Amygdala (tissue), 56 donors: ENCODE measurements at places on chromosomes 1 and 21.

DNA sequence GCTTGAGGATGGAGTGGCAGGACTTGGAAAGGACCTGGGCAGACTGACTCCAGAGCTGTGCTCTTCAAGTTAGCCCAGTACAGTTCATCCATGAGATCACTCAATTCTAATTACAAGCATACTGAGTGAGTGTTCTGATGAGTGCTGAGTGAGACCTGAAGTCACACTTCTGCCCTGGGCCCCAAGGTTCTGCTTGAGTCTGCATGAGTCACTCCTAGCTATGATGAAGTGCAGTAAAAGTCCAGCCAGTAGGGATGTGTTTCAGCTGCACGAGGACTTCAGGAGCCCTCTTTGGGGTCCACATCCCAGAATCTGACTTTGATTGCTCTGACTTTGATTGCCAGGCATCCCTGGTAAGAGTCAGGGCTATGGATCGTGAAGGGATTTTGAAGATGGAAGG is 35.8 kb downstream of the PLEKHA6 start:
- DNase-seq, result no peak

- DNase-seq, result no peak
Observed at GRCh38 chr1:147892216-147892615, 10.4 kb upstream of the GJA8 start.

DNA sequence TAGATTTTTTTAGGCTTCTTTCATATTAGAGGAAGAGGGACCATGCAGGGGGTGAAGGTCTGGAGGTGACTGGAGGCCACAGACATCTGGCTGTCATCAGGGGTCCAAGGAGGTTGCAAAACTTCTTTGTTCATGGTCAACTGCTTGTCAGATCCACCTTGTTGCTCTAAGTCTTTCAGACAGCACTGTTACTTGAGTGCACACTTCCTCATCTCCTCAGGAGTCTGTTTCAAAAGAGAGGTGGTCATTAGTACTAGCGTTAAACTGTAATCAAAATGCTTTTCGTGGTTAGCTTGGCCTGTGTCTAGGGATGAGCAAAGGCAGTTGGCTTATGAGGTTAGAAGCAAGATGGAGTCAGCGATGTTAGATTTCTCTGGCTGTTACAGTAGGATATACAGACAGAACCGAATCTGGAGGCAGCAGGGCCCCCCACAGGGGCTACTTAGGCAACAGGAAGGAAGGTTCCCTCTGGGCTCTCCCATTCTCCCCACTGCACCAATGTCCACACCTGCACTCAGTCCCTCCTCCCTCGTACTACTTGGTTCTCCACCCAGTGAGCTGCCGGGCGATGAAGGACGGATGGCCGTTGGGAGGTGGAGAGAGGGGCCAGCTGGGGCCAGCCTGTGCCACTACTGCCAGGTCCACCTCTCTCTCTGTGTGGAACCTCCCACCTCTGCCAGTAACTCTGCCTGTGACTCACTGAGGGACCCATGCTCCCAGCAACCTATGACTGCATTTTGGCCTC is 57.2 kb downstream of the TOR1AIP2 start:
- no peak for DNase-seq

DNA sequence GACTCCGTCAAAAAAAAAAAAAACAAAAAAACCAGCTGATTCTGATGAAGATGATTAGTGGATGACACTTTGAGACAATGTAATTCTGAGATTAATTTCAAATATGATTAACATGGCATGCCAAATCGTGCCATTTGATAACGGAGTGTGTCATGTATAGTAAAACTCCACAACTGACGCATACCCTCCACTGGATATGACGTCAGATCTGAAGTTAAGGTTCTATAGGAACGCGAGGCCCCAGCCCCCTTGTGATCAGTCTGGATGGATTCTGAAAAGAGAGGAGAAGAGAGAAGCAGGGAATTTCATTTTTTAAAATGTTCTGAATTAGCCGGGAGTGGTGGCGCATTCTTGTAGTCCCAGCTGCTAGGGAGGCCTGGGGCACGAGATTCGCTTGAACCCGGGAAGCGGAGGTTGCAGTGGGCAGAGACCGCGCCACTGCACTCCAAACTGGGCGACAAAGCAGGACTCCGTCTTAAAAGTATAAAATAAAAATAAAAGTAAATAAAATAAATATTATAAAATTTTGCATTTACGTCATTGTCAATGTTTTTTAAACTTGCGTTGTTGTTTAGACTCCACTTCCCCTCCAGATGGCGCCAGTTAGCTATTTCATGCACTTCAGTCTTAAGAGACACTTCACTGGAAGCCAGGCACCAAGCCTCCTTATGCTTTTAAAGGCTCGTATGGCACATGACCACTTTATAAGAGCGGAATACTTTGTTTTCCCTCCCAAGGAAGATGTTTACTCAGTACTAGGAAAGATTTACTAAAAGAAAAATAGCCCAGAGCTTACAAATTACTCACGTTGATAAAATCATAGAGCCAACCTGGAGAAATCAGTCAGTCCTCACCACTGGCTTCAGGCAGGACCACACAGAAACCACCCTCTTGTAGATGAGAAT is 65.5 kb downstream of the UBE2U start:
- no peak for DNase-seq

DNA sequence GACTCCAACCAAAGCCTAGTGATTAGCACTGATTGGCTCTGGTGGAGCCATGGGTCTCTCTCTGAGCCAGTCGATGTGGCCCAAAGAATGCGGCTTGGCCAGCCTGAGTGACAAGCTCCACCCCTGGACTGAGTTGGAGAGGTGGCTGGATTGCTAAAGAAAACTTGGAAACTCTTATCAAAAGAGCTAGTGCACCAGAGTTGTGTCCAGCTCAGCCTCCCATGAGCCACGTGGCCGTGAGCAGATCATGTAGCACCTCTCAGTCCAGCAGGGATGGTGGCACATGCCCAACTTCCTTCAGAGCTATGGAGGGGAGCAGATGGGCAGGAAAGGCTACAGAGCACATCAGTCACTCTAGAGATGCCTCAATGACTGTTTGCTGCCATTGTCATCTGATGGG is 142.8 kb upstream of the VAMP3 start:
- DNase-seq, result no peak

GRCh38 chr1:226001963-226002666 is 3.0 kb upstream of the SDE2 start:
- DNase-seq, result no peak

DNA sequence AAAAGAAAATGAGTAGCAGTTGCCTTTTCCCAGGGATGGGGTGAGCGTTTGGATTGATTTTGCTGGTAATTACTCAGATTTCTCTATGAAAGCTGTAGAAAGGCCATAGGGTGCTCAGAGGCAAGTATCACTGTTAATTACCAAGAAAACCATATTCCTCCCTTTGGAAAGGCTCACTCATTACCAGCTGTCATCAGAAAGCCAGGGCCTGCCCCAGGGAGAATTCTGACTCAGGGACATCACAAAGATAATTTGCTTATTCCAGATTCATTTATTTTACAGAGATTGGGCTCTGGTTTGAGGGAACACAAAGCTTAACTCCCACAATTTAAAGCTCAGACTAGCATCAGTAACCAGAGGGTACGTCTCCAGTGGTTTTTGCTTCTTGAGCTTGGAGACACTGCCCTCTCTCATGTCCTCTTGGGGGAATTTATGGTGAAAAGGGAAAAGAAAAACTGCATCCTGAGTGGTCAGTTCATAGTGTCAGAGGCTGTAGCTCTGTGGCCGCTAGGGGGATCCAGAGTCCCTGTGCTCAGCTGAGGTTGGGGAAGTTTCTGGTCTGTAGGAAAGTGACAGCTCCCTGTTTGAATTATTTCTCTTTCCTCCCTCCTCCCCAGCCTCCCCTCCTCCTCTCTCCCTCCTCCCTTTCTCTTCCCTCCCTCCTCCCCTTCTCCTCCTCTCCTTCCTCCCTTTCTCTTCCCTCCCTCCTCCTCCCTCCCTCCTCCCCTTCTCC is 204.3 kb downstream of the KCNJ6 start:
- DNase-seq, result no peak

DNA sequence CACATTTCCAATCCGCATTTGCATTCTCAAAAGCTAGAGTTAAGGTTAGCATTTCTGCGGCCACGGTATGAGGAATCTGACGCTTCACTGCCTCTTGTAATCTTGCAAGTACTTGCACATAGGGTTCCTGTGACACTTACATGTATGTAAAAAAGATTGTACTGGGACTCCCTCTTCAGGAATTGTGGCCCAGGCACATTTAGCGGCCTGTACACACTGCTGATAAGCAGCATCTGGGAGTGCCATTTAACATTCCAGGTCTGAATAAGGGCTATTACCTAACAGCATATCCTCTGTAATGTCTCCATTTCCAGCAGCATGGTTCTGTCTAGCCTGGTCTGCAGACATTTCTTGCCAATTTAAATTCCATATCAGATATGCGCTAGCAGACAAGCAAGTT is 75.7 kb downstream of the AXDND1 start:
- DNase-seq, result no peak

DNA sequence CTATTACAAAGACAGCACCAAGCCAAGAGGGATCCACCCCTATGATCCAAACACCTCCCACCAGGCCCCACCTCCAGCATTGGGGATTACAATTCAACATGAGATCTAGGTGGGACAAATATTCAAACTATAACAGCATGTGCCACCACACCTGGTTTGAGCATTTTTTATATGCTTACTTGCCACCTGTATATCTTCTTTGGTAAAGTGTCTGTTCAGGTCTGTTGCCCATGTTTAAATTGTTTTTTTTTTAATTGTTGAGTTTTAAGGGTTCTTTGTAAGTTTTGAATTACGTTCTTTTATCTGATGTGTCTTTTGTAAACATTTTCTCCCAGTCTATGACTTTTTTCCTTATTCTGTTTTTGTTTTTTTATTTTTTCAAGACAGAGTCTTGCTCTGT is 83.4 kb downstream of the LRIG2 start:
- no peak for DNase-seq

GRCh38 chr1:79323239-79324025 is 316.9 kb upstream of the ADGRL4 start:
- no peak for DNase-seq

GRCh38 chr1:208179961-208180409 is 64.2 kb downstream of the PLXNA2 start:
- DNase-seq, result no peak

DNA sequence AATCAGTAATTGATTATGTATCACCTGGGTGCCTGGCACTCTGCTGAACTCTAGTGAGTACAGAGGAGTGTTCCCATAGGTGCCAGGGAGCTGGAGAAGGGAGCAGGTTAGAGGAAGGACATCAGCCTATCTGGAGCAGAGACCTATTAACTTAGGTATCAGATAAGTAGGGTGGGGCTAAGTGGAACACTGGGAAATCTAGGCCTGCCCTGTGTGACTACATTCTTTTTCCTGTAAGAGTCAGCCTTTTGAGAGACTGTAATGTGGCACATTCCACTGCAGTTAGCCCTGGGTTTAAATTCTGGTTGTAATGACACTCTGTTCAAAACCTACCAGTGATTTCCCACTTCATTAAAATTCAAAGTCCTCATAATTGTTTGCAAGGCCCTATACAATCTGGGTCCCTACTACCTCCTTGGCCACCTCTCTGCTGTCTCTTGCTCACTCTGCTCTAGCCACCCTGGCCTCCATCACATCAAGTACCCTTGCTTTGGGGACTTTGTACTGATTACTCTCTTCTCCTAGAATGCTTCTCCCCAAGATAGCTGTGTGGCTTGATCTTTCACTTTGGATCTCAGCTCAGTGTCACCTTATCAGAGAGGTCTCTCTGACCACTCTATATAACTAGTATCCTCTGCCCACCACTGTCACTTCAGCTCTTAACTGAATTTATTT is 12.9 kb downstream of the STX12 start:
- no peak for DNase-seq

GRCh38 chr1:2875707-2876561 is 74.4 kb upstream of the TTC34 start:
- peak; percentile 18 for DNase-seq

- DNase-seq, result no peak
Observed at GRCh38 chr1:100050139-100050538, 80.3 kb downstream of the SLC35A3 start.

- DNase-seq, result no peak
Observed at GRCh38 chr1:119631086-119631432, 17.0 kb downstream of the ZNF697 start.

DNA sequence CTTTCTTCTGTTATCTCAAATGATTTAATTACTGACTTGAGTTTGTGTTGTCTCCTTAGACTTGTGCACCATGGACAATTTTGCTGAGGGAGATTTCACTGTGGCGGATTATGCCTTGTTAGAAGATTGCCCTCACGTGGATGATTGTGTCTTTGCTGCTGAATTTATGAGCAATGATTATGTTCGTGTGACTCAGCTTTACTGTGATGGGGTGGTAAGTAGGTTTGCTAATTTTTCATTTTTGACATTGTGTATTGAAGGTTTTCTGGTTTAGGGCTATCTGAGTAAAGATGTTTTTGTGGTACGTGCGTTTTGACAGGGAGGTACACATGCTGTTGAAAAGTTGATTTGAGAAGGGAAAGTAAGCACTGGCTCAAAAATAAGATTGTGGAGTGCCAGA is 14.1 kb downstream of the TTC3 start:
- no peak for DNase-seq

- DNase-seq, result no peak
Observed at GRCh38 chr1:94316183-94316582, 78.8 kb upstream of the ARHGAP29 start.

DNA sequence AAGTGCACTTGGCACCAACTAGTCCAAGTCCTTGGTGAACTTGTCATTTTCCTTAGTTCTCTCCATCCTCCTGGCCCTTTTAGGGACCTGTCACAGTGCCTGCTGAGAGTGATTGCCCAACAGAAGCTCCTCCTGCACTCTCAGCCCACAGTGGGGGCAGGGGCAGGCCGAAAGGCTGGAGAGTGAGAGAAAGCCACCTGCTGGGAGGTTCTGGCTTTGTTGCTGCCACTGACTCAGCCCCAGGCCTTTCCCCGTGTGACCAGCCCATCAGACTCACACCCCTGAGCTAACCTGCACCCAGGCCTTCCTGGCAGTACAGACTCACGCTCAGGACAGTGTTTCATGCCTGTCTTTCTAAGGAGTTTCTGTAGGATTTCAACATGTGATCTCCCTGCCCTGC is 17.1 kb upstream of the PROK1 start:
- no peak for DNase-seq

- DNase-seq, result no peak
Observed at GRCh38 chr1:82491301-82492048, 690.7 kb downstream of the ADGRL2 start.

DNA sequence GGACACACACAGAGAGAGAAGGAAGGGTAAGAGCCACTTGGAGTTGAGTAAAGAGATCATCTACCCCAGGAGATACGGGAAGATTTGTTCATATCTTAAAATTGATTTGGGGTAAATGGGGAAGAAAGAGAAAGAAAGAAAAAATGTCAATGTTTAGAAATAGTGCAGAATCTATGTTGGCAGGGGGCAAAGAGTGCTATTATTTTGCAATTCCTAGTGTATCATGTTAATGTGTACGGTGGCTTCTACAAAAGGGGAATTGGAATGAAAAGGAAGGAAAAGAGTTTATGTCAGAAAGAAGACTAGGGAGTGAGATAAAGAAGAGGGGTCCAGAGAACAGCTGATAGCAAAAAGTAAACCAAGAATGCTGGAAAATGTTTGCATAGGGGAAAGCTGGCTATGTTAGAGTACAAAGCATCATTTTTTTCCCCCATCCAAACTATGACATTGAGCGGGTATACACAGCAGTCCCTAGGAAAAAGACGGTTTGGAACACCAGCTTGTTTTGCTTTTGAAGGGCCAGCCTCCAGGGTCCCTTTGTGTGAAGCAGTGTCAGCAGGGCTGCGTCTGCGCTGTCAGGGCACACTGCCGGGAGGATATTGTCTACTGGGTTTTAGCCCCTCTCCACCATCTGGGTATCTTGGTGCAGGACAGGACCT is 10.8 kb downstream of the LRRC8D start:
- peak; percentile 10 for DNase-seq
